NCI-H526 (cell line): ENCODE measurements at places on chromosomes 11 and 22.
A peak's percentile ranks its signal among the peaks of the same experiment; 100 is the strongest.

DNA sequence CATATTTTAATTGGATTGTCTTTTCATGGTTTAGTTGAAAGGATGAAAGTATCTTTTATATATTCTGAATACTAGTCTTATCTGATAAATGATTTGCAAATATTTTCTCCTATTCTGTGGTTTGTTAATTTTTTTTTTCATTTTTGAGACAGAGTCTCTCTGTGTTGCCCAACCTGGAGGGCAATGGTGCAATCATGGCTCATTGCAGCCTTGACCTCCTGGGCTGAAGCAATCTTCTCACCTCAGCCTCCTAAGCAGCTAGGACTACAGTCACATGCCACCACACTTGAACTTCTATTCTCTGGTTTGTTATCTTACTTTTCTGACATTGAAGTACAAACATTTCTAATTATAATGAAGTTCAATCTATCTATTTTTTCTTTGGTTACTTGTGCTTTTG is 30.0 kb upstream of the FAR1 start:
- no peak for DNase-seq

DNA sequence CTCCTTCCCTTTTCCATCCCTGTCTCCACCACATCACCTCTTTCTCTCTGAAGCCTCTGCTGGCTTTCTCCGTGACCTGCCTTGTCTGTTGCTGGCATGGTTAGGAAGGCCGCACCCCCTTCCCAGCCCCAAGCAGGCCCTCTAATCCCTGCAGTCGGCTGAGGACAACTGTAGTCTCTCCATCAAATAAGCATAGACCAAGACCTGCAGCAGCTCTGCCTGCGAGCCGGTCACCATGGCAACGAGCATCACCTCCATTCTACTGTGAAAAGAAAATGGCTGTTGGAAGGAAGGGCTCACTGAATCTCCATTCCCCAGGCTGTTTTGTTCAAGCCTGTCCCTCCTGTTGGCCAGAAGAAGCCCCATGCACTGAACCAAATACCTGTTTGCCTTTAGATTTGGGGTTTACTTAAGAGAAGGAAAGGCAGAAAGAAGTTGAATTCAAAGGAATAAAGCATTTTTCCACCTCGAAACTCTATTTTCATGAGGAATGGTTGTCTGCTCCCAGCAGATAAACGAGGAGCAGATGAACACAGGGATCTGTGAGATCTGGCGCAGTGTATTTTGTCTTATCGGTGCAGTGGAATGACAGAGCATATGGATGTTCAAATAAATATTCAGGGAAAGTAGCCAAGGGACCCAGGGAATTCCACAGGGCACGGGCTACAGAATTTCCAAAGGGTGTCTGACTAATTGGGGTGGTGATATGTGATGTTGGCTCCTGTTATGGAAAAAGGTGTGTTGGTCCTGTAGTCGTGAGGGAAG is 113.1 kb upstream of the TTC12 start:
- DNase-seq = peak; percentile 51

GRCh38 chr11:114346709-114347141 is 50.5 kb downstream of the NNMT start:
- no peak for DNase-seq

GRCh38 chr11:112161012-112161411 is 2.9 kb downstream of the IL18 start:
- DNase-seq = no peak

DNA sequence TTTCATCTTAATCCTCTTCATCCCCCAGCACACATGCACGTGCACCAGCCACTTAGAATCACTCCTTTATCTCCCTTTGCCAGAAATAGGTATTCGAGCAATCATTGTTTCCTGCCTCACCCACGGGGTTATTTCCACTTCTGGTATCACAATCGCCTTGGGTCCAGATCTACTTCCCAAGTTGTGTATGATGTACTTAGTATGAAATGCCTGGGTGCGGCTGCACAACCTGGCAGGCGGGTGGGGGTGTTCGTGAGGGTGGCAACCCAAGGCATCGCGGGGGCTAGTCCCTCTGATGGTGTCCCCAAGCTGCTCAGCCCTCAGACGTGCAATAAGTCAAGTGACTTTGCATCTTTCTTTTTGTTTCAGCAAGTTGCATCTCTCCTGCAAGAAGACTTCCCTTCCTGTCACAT is 475.6 kb downstream of the MIAT start:
- no peak for DNase-seq

DNA sequence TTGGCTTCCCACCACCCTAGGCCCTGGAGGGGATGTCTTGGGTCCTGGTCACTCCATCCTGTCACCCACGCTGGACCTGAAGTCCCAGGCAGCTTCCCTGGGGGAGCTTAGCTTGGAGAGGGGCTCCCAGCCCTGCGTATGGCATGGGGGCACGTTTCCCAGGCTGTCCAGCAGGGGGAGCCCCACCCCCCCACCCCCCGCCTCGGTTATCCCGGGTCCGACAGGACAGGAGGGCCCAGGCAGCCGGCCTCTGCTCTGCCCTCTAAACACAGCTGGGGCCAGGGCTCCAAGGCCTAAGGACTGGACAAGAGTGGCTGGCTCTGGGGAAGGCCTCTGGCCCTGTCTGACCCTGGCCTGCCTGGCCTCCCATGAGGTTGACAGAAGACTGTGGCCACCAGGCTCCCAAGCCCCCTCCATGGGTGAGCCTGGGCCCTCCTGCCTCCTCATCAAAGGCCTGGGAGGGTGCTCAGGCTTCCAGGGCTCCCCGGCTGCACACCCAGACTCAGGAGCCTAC is 104.8 kb downstream of the NECTIN1 start:
- peak; percentile 65 for DNase-seq

DNA sequence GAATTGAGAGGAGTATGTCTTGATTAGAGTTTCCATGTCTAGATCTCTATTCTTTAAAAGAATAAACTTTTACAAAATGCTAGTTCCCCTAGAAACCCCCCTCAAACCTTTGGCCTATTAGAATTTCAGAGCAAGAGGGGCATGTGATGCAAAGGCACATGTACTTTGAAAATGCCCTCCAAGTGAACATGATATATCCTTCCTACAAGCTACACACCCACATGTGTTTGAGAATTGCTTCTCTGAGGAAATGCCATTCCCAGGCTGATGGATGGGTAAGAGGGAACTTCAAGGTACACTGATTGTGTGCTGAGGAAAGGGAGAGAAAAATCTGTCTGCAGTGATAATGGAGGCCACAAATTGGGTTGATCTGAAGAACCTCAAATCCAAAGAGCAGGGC is 59.5 kb upstream of the PSMA1 start:
- no peak for DNase-seq

GRCh38 chr11:129740125-129740719 is 75.4 kb upstream of the TMEM45B start:
- no peak for DNase-seq

DNA sequence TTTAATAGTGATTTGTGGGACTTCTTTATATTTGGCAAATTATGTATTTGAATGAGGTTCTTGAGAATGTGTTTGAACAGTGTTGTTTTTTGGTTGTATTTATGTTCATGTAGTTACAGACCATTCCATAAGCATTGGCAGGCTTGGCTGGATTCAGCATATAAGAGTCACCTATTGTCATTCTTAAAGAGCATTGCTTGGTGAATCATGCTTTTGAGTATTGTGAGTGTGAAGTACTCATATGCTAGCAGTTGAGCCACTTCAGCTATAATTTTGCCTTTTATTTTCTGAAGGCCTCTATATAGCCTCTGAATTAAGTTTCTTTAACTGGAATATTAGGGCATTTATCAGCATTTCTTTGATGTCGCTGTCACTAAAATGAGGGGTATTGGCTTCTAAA is 110.0 kb upstream of the GAL start:
- no peak for DNase-seq

DNA sequence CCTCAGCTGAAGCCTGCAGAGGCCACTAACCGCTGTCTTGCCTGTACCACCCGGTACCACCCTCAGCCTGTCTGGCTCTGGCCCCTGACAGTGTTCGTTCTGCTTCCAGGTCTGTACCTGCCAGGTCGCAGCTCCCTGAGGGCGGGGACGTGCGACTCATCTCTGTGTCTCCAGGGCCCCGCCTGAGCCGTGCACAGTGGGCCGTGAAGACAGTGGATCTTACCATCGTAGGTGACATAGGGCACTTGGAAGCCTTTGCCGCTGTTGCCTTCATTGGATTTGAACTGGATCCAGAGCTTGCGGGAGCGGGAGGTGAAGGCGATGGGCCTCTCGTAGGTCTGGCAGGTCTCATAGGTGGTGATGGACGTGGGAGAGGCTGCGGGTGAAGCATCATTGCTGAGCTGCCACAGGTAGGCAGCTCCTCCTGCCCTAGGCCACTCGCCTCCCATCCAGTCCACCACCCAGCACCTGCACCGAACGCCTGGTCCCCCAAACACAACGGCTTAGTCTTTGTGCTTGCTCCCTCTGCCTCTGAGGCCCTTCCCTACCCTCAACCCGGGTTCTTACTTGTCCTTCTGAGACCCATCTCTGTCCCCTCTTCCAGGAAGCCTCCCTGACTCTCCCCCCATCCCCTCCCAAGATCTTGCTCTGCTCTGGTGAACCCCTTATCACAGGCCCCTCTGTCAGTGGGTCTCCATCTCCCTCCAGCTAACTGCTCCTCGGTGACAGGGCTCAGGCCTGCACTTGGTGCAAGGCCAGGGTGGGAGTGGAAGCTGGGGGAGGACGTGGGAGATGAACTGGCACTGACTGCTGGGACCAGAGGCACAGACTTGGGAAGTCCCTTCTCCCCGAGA is 21.1 kb upstream of the TTLL12 start:
- no peak for DNase-seq

DNA sequence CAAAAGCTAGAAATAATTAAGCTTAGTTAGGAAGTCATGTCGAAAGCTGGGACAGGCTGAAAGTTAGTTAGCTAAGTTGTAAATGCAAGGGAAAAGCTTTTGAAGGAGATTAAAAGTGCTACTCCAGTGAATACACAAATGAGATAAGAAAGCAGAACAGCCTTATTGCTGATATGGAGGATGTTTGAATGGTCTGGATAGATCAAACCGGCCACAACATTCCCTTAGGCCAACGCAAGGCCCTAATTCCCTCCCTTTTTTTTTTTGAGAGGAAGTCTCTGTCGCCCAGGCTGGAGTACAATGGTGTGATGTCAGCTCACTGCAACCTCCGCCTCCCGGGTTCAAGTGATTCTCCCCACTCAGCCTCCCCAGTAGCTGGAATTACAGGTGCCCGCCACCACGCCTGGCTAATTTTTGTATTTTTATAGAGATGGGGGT is 23.3 kb upstream of the WEE1 start:
- no peak for DNase-seq

DNA sequence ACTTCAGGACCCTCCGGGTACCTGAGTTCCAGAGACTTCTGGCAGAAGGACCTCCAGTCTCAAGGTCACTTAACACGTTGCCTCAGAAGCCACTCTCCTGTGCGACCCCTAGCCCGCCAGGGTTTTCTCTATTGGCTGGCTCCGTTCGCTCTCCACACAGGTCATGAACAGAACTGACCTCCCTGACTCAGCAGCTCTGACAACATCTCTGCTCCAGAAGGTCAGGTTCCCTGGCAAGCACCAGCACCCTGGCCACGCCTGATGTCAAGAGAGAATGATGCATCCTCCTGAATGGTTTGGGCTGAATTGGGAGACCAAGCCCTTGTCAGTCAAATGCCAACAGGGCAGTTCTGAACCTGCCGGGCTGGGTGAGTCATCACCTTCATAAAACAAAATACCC is 84.3 kb upstream of the TMEM45B start:
- no peak for DNase-seq

DNA sequence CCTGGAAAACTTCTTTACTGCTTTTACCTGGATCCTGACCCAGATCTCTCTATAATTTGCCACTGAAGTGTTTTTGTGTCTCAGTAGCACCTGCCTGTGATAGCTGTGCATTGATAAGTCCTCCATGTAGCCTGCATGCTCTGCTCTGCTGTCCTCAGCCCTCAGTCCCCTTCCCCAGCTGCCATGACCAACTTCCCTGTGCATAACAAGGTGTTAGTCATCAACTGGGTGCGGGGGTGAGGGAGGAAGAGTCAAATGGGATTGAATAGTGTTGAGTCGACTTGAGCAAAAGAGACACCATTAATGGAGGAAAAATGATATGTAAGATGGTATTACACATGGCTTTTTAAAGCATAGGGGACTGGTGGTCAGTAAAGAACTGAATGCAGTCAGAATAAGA is 92.2 kb upstream of the PLET1 start:
- no peak for DNase-seq

DNA sequence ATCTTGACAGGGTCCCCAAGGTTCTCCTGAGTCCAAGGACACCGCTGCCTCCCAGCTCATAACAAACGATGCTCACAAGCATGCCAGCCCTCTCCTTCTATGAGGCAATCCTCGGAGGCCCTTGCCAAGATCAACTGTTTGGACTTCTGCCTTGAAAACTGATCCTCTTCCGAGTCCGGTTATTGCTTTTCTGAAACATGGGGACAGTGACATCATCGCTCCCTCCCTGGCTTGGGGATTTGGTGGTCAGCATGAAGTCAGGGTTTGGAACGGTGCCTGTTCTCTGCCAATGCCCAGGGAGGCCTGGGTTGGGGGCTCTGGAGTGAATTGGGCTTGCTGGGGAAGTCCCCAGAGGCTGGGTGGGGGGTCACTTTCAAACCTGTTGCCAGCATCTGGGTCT is 149.3 kb downstream of the FBXO7 start:
- no peak for DNase-seq

- no peak for DNase-seq
Observed at GRCh38 chr11:20003351-20003750, 156.9 kb downstream of the DBX1 start.

DNA sequence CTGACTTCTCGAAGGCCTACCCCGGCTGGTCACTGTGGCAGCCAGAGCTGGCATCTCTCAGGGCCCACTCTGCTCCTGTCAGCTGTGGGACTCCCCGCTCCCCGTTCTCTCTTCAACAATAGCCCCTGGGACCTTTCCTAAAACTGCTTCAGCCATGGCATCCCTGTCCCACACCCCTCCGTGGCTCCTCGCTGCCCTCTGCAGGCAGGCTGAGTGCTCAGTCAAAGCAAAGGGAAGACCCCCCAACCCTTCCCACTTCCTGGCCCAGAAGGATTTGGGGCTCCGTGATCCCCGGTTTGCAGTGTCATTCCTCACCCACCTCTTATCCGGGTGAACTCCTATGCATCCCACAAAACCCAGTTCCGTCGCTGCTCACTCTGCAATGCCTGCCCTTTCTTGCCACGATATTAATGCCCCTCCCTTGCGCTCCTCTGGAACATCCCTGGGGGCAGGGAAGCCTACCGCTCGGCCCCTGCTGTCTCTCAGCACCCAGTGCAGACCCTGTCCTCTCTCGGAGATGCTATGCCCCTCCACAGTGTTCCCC is 1.6 kb upstream of the TH start:
- DNase-seq = no peak

- no peak for DNase-seq
Observed at GRCh38 chr22:22168190-22168940, 76.2 kb upstream of the VPREB1 start.
